Stimulated activated CD4-positive, alpha-beta T cell treated with anti-CD3 and anti-CD28 coated beads, Interleukin-1b, Interleukin-23, amount 100 ng/mL, for 1 hour (primary cell): ENCODE measurements at places on chromosomes 1 and 21.

GRCh38 chr1:41152622-41153044, 89.5 kb downstream of the SCMH1 start:
- DNase-seq: no peak

DNA sequence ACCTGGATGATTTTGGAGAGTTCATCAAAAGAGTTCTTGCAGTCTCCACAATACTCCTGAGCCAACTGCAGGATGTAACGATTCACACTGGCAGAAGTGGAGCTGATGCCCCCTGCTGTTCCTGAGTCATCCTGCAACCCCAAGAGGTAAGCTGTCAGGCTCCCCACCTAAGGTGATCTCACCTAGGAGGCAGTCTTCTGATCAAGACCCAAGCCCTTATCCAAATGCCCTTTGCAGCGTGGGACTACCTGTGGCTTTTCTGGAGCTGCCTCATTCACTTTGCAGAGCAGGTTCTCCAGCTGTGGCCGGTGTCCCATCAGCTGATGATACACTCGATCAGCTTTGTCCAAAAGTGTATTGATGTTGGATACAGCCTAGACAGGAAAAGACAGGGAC, 96.4 kb downstream of the UBR4 start:
- DNase-seq: no peak

DNA sequence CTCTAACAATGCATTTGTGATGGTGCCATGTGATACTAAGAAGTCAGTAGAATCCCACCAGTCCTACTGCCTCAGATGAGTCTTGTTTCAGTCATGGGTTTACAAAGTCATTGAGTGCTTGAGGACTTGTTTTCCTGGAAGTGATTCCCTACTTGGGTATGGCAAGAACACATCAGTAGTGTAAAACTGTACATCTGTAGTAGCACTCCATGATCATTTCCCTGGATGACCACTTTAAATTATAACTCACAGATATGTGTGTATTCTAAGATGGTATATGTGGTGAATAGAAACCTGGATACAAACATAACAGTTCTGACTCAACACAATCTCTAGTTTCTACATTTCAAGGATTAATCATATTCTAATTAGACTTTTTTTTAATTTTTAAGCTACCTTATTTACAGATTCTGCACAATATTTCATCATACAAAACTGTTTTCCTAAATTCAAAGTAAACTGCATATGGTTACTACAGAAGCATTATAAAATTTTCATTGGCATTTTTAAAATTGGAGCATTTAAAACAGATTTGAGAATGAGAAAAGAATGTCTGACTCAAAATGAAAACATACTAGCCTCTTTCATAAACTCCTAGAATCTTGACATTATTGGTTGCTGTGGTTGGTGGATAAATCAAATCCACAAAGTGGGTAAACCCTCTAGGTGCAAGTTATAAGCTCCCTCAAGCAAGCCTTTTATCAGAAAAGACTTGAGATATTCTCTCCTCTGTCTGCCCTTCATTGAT, 6.8 kb upstream of the PSMG1 start:
- DNase-seq: no peak

GRCh38 chr21:19700476-19700875, 1296.9 kb upstream of the TMPRSS15 start:
- no peak for DNase-seq

GRCh38 chr1:212152308-212152693, 116.8 kb downstream of the DTL start:
- DNase-seq: no peak

DNA sequence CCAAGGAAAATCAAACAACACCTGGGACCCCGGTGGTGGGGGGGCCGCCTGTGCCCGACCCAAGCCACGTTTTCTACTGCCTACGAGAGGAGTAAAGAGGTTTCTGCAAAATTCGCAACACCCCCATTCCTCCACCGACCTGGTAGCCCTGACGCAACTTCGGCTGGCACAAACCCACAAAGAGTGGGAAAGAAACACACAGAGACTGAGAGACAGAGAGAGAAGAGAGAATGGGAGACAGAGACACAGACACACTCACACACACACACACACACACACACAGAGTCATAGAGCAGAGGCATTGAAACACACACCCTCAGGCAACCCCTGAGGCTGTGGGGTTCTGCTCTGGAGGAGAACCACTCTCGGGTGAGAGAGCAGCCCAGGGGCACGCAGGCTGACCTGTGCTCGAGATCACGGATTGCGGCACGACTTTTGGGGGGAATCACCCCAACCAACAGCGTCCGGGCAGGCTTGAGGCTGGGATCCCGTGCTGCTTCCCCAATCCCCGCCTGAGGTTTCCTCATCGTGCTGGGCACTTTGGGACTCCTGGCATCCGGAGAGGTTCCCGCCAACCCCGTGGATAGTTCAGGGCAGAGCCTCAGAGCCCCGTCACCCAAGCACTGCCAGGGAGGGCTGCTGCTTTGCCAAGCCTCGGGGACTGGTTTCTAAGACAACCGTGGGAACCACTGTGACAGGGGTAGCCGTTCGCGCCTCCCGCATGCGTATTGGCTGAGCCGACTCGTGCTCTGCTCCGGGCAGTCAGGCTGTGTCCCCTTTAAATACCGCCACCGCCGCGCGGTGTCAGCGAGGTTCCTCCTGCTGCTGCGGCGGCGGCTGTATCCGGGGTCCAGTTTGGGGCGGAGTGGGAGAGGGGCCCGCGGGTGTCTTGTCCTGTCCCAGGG, 682.4 kb upstream of the TPTE start:
- no peak for DNase-seq

DNA sequence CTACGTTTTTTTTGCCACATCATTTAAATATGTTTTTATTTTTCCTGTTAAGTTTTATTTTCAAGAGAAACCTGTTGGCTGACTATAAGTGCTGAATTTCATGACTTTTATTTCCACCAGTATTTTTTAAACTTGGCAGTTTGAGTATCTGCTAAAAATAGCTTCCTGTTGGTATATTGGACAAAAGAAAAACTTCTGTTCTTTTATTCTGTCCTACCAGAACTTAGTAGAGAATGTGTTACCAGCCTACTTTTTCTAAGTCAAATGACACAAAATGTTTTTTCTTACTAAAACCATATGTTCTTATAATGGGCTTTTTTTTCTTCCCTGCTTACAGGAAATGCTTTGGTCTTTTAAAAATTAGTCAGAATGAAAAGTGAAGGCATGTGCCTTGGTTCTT, 7.6 kb downstream of the DR1 start:
- DNase-seq: no peak

- no peak for DNase-seq
Measured at GRCh38 chr21:32726839-32727686, 750 bp downstream of the SYNJ1 start.

DNA sequence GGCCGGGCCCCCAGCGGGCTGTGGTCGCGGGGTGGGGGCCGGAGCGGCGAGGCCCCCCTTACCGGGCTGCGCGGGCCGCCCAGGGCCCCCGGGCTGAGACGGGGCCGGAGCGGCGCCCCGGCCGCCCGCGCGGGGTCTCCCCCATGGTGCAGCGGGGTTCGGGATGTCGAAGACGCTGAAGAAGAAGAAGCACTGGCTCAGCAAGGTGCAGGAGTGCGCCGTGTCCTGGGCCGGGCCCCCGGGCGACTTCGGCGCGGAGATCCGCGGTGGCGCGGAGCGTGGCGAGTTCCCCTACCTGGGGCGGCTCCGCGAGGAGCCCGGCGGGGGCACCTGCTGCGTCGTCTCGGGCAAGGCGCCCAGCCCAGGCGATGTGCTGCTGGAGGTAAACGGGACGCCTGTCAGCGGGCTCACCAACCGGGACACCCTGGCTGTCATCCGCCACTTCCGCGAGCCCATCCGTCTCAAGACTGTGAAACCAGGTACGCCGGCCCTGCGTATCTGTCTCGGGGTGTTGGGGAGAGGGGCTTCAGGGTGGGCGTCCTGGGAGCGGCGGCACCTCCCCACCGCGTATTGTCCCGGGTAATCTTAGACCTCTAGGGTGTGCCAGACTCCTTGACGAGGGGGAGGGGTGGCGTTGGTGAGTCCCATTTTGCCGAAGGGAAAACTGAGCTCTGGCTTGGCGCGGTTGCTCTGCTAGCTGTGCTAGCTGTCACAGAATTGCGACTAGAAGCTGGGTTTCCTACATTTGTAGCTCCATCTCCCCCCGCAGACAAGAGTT, 745 bp downstream of the MAGI3 start:
- DNase-seq: peak; percentile 17

DNA sequence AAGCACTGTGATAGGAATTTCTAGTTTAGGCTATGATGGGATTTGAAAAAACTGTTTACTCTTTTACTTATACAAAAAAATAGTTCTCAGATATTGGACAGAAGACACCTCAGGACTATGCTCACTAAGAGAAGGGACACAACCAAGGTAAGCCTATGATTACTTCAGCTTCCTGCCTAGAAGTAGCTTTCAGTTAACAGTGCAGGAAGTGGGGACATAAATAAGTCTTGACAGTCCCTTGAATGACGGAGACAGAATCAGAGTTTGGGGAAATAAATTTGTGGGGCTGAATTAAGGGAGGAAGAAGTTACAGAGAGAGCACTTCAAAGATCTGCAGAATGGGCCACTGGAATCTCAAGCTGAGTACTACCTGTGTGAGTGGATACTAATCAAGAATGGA, 53.8 kb upstream of the OLFM3 start:
- DNase-seq: no peak

GRCh38 chr1:156703741-156704140, 1.6 kb downstream of the CRABP2 start:
- no peak for DNase-seq

DNA sequence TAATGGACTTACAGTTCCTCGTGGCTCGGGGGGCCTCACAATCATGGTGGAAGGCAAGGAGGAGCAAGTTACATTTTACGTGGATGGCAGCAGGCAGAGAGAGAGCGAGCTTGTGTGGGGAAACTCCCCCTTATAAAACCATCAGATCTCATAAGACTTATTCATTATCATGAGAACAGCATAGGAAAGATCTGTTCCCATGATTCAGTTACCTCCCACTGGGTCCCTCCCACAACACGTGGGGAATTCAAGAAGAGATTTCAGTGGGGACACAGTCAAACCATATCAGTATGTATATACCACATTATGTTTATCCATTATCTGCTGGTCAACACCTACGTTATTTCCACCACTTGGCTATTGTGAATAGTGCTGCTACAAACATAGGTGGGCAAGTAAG, 352.3 kb upstream of the B3GALT2 start:
- DNase-seq: peak; percentile 11

- peak; percentile 82 for DNase-seq
Measured at GRCh38 chr1:25810341-25811299, 9.1 kb upstream of the MTFR1L start.

DNA sequence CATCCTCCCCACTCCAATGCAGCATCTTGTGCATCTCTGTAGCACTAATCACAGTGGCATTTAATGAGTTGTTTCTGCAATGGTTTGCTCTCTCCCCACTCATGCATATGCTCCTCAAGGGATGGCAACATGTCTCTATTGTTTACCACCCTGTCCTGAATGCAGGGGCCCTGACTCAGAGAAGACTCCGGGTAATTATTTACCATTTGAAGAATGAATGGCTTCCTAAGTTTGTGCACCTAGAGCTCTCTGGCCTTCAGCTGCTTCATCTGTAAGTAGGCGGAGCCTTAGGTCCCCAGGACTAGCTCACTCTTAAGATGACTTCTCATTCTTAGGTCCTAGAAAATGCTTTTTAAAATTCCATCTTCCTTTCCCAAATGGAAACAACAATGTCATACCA, 63.7 kb upstream of the IGSF21 start:
- no peak for DNase-seq

DNA sequence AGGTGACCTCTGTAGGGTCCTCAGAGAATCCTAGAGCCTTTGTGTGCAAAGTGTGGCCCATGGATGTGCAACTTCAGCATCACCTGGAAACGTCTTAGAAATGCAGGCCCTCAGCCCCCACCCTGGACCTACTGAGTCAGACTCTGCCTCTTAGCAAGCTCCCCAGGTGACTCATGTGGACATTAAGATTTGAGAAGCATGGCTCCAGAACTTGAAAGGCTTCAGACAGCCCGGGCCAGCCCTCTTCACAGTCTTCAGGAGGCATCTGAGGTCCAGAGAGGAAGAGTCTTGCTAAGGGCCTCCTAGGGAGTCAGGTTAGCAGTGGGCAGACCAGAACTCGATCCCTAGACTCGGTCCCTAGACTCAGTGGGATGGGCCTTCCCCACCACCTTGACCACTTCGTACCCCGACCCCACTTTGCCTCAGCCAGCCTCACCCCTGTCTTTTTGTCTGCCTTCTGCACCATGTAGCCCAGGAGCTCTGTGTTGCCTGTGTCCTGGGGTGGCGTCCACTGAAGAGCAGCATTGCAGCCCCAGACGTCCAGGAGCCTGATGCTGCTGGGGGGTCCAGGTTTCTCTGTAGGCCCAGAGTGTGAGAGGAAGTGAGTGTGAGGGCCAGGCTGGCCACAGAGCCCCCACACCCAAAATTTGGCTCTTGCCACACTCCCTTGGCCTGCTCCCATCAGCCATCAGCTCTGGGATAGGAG, 4.8 kb downstream of the MYBPH start:
- no peak for DNase-seq

GRCh38 chr1:17001760-17002523, 9.8 kb downstream of the ATP13A2 start:
- no peak for DNase-seq

DNA sequence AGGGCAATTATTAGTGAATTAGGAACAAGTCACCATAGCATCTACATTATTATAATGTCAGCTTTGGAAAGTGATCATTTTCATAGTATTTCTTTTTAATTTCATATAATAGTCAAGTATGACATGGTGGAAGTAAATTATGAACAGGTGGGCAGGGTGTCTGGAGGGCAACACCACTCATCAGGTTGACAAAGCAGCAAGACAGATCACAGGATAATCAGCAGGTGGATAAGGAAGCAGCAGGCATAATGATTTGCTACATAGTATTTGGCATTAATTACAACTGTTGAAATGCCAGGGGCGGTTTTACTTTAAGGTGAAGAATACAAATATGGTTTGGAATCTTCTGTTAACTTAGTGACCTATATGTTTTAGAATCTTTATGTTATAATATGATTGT, 1342.2 kb downstream of the PLA2G4A start:
- no peak for DNase-seq

DNA sequence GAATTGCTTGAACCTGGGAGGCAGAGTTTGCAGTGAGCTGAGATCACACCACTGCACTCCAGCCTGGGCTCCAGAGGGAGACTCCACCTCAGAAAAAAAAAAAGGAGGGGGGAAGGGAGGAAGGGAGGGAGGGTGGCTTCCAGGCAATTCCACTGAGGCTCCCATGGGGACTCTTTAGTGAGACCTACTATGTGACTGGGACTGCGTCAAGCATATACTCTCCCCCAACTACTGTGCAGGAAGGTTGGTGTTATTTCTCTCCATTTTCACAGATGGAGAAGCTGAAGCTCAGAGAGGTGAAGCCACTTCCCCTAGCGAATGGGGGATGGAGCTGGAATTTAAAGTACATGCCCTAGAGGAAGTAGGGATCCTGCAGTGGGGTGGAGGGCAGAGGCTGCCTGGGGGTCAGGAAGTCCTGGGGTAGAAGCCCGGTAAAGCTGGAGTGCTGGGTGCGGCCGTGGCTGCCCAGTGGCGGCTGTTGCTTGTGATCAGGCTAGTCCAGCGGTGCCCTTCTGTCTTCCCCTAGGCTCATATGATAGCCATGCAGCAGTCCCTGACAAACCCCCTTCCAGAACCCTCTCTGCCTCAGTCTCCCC, 40.3 kb downstream of the RAP1GAP start:
- DNase-seq: no peak

GRCh38 chr1:20660847-20661206, 342 bp downstream of the DDOST start:
- no peak for DNase-seq
